Epithelial cell of esophagus (primary cell): ENCODE measurements at places on chromosomes 13 and 19.

GRCh38 chr13:100403675-100404074, 184.9 kb downstream of the GGACT start:
- DNase-seq, result no peak

DNA sequence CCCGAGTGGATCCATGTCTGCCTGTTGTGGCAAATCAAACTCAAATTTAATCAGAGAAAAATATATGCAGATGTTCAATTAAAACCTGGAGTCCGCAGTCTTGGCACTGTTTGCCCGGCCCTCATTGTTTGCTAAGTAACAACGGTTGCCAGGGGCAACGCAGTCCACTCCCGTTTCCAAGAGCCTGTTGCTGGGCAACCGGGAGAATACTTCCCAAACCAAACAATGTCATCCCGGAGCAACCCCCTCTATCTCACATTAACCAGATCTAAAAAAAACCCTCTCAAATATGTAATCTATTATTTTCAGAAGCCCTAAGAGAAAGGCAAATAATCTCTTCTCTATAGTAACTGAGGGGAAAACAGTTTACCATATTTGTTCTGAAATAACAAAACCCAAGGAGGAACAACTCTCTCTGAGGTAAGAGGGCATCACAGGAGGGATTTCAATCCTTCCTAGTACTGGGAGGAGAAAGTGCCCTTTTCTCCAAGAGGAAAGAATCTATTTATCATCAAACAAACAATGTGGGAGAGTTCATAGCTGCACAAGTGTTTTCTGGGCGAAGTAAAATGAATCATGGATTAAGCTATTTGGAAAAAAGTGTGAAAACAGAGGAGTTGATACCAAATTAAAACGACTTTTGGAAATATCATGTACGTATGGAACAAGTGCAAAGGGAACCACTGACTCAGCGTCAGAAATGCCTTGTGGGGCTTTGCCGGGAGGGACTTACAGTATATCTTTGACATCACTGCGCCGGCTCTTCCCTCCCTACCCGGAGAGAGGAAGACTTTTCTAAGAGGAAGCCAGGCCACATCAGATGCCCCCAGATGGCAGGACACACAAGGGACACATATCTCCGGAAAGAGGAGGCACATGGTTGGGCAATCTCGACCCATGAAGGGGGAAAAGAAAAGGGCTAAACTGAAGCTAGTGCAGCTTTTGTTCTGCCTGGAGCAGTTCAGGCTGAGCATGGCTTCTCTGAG, 43.3 kb downstream of the RFX2 start:
- peak; percentile 81 for DNase-seq

DNA sequence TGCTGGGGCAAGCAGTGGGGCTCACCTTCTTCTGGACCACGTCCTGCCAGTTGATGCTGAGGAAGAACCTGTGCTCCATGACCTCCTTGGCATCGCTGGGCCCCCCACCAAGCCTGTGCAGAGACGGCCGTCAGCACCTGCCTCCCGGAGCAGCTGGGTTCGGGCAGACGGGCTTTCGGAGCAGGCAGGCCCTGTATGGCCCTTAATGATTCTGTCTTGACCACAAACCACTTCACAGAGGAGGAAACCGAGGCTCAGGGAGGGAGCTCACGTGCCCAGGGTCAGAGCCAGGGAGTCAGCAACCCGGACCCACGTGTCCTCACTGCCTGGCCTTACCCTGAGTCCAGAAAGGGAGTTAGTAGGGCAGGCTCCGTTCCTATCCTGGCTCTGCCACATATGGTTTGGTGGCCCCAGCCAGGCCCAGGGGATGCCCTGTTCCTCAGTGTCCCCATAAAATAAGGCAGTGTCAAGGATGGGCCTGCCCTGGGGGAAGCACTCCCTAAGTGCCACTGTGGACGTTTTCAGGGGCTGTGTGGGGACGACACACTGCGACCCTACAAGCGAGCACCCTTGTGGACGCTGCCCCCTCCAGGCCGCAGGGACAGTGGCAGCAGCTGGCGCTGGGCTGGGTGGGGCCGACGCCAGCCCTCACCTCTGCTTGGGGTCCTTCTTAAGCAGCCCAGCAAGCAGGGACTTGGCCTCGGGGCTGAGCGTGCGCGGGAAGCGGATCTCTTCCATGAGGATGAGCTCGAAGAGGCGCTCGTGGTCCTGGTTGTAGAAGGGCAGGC, 8.9 kb upstream of the CCNP start:
- DNase-seq, result no peak

DNA sequence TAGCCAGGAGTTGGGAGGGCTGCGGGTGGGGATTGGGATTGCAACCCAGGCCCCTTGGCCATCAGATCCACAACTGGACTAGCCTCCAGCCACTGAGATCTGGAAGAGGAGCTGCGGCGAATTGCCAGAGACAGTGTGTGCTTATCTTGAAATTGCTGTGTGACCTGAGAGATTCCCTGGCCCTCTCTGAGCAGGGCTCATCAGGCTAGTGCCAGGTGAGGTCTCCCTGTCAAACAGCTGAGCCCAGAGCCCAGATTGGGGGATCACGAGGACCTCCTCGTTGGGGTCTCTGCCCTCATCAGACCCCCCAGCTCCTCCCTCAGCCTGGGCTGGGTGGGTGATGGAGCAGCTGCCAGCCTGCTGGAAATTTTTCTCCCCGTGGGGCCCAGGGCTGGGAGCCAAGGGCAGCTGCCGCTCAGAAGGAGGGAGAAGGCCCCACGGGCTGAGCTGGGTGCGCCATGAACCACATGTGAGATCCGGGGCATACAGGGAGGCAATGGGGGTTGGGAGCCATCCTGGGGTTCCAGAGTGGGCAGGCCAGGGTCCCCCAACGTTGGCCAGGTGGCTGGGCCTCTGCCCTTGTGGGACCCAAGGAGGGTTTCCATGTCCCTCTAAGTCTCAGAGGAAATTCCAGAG, 7.2 kb downstream of the FUT5 start:
- DNase-seq, result no peak

GRCh38 chr19:43651758-43652545, 12.3 kb upstream of the CADM4 start:
- peak; percentile 72 for DNase-seq

GRCh38 chr19:54030895-54031586, 32.7 kb downstream of the VSTM1 start:
- DNase-seq, result no peak

- DNase-seq, result no peak
These were observed 16.0 kb upstream of the ZNF554 start for GRCh38 chr19:2803486-2804155.

GRCh38 chr13:48158290-48158689, 63.4 kb upstream of the MED4 start:
- DNase-seq, result peak; percentile 86

- peak; percentile 56 for DNase-seq
These were observed 42.0 kb upstream of the IPO5 start for GRCh38 chr13:97911311-97912138.

- no peak for DNase-seq
These were observed 10.8 kb downstream of the CEACAM3 start for GRCh38 chr19:41807176-41807575.

DNA sequence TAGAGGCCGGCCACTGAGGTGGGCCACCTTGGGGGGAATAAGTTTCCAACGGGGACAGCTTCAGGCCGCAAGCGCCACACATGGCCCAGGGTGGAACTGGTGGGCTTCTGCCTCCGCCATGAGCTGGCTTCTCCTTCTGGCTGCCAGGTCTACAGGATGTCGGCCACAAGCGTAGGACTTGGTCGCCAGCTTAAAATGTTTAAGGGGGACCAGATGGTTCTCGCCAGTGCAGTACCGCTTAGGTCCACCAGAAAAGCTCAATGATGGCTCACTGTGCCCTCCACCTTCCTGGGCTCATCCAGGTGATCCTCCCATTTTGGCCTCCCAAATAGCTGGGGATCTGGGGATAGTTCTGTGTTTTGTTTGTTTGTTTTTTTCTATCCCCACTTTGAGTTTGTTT, 38.7 kb upstream of the ZNF254 start:
- DNase-seq, result no peak

- DNase-seq, result no peak
These were observed 935 bp downstream of the LRP3 start for GRCh38 chr19:33194886-33195644.

GRCh38 chr13:102901615-102902305, 55.9 kb downstream of the ERCC5 start:
- peak; percentile 56 for DNase-seq

DNA sequence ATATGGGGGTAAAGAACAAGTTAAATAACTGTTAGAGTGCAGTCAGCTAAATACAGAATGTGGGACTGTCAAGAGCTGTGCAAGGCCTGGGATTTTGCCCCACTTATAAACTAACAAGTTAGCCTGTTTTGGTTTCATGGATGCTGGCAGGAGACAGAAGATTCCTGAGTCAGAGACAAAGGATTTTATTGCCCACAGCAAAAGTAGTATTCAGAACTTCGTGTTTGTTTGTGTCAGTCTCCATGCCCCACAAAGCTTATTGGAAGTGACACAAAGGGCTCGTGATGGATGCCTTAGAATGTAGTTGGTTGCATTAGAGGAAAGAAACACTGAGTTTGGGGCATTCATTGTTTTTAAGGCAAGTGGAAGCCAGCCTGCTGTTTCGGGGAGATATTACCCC, 22.2 kb upstream of the SPRYD7 start:
- no peak for DNase-seq

DNA sequence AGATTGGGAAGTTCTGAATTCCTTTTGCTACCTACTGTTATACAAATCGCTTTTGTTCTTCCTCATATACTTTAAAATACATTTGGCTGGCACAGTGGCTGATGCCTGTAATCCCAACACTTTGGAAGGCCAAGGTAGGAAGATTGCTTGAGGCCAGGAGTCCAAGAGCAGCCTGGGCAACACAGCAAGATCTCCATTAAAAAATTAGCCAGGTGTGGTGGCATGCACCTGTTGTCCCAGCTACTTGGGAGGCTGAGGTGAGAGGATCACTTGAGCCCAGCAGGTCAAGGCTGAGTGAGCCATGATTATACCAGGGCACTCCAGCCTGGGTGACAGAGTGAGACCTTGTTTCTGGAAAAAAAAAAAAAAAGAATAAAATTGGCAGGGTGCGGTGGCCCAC, 34.4 kb upstream of the CXCL17 start:
- no peak for DNase-seq

GRCh38 chr13:19672990-19673389, 39.5 kb downstream of the MPHOSPH8 start:
- DNase-seq, result no peak

DNA sequence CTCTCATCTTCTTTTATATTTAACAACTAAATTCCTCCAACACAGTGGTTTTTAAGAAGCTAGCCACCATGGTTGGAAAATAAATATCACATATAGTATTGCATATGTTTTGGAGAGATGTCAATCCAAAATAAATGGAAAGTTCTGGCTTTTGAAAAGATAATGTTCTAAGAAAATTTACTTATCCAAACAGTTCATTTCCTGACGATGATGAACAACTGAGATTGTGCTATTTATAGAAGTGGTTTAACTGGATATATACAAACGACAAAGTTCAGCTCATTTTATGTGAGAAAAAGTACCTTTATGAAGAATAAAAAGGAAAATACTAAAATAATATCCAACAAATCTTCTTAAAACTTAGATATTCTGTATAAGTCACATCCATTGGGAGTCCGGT, 174.7 kb downstream of the MZT1 start:
- no peak for DNase-seq

DNA sequence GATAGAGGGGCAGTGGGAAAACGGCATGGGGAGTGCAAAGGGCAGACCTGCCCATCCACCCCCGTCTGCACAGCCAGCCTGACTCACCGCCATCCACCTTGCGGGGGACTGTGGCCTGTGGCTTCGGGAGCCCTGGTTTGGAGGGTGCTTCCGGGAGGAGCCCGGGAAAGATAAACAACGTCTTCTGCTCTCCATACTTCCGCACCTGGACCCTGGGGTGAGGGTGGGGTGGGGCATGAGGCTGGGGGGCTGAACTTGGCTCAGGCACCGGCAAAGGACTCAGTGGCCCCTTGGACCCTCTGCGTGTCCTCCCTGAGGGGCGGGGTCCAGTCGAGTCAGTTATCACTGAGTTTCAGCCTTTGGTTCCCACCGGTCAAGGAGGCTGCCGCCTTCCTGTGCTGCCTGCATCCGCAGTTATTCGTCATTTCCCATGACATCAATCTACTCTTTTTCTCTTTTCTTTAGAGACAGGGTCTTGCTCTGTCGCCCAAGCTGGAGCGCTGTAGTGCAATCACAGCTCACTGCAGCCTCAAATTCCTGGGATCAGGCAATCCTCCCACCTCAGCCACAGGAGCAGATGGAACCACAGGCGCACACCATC, 3.2 kb downstream of the GPR108 start:
- DNase-seq, result no peak

GRCh38 chr13:68608147-68608546, 1378.0 kb upstream of the PCDH9 start:
- no peak for DNase-seq

DNA sequence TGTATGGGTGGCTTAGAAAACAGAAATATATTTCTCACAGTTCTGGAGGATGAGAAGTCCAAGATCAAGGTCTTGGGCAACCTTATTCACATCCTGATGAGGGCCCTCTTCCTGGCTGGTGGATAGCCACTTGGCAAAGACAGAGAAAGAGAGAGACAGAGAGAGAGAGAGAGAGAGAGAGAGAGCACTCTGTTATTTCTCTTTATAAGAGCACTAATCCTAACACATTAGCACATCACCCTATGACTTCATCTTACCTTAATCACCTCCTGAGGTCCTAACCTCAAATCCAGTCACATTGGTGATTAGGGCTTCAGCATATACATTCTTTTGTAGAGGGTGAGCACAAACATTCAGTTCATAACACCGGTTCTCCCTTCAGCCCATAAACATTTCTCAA, 430.3 kb downstream of the EFNB2 start:
- DNase-seq, result peak; percentile 82

DNA sequence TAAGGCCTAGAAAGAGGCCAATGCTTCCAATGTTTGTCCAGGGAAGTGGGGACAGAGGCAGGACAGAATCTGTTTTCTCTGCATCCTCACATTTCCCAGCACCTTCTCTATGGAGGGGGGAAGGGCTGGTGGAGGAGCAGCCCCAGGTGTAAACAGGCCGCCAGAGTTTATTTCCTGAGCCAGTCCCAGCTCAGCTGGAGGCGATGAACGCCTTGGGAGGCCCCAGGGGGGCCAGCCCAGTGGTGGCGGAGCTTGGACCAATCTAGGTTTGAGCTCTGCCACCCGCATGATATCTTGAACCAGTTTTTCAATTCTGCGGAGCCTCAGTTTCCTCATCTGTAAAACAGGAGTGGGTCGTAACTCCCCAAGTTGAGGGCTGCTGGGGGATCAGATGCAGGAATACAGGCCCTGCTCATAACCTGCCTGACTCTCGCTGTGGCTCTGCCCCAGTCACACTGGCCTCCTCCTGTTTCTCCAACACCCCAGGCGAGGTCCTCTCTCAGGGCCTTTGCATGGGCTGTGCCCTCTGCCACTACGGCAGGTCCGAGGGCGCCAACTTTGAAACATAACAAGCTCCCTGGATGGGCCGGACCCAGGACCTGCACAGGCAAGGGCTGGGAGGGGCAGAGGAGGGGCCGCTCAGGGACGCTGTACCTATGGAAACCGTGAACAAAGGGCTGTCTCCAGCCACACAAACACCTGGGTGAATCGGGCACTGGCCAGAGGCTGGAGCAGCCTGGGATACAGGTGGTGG, 1.1 kb downstream of the TNFAIP8L1 start:
- peak; percentile 81 for DNase-seq

- DNase-seq, result no peak
These were observed 484.5 kb downstream of the DIAPH3 start for GRCh38 chr13:59679254-59679653.

- DNase-seq, result no peak
These were observed 85.6 kb downstream of the RXFP2 start for GRCh38 chr13:31824705-31825517.

GRCh38 chr13:98874029-98874397, 103.9 kb downstream of the DOCK9 start:
- no peak for DNase-seq

- DNase-seq, result peak; percentile 54
These were observed 6.5 kb downstream of the KCTD4 start for GRCh38 chr13:45194081-45194939.

- DNase-seq, result no peak
These were observed 44.0 kb downstream of the C13orf46 start for GRCh38 chr13:113929628-113930615.
